A172 (cell line): ENCODE measurements at places on chromosomes 6 and 20. TPM values are rescaled to one million over a fixed set of nuclear protein-coding genes. Genes with fewer than 3 reads are reported as not detected.

GRCh38 chr20:1402149-1402548, 9.3 kb upstream of the FKBP1A start:
- peak; percentile 98 for DNase-seq

- no peak for DNase-seq
These were observed 20.9 kb upstream of the SPO11 start for GRCh38 chr20:57308451-57309271.

The XKR7 gene
- total RNA-seq = not detected in 2 replicates

The IMPG1 gene
- total RNA-seq = not detected in 2 replicates

- no peak for DNase-seq
These were observed 53.5 kb downstream of the DACT2 start for GRCh38 chr6:168265827-168266815.
